ENCODE measurements at places on chromosomes 7 and 10. TPM values are rescaled to one million over a fixed set of nuclear protein-coding genes. Genes with fewer than 3 reads are reported as not detected.

Gene VPS37D
- 6.3 TPM for total RNA-seq

Gene ANKRD7
- 2.0 TPM for total RNA-seq

Gene SKIDA1
- total RNA-seq: 0.33 TPM

- DNase-seq: no peak
Measured at GRCh38 chr7:63925262-63925625, 73.4 kb upstream of the ZNF722 start.

DNA sequence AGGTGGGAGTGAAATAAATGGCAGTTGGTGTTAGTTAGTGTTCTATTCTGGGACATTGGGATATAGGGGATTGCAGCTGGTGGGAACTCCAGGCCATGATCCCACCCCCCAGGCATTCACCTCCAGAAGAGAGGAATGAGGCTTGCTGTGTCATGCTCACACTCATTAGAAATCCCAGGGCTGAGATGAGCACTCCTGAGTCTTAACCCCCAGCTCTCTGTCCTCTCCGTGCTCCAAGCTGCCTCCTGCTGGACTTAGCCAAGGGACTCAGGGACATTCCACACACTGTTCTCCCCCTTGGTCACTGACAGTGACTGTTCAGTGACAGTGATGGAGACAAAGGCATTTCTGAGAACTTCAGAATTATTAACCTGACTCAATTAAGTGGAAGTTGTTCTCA lies 21.5 kb downstream of the CYP26A1 start:
- DNase-seq: no peak

DNA sequence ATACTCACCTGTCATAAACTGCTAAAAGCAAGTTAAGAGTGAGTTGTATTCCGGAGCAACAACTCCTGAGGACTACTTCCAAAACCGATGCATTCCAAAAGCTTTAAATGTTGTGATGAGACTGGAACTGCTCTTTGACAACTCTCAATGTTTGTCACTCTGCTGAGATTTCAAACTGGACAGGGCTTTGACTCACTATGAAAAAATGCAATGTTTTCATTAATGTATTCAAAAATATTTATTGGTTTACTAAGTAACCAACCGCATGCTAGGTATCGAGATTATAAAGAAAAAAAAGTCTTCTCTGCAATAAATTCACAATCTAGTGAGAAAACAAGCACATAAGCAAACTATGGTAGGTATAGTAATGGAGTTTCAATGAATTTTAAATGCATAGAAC lies 107.9 kb upstream of the GNAI1 start:
- no peak for DNase-seq

DNA sequence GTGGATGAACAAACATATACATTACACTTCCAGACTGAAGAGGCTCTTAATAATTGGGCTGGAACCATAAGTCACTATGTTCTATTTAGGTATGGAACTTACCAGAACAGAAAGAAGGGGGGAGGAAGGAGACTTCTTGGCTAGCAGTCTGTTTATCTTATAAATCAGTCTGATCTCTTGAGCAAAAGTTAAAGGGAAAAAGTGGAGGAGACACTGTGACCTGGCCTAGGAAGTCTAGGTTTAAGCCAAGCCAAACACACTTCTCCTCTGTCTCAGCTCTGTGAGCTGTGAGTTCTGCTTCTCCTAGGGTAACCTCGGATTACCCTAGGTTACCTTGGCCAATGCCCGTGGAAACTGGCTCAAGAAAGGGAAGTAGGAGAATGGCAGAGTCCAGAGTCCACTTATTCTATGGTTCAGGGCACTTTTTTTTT lies 95.2 kb downstream of the PFKFB3 start:
- no peak for DNase-seq

GRCh38 chr10:48520184-48520506 lies 84.7 kb downstream of the ARHGAP22 start:
- no peak for DNase-seq

DNA sequence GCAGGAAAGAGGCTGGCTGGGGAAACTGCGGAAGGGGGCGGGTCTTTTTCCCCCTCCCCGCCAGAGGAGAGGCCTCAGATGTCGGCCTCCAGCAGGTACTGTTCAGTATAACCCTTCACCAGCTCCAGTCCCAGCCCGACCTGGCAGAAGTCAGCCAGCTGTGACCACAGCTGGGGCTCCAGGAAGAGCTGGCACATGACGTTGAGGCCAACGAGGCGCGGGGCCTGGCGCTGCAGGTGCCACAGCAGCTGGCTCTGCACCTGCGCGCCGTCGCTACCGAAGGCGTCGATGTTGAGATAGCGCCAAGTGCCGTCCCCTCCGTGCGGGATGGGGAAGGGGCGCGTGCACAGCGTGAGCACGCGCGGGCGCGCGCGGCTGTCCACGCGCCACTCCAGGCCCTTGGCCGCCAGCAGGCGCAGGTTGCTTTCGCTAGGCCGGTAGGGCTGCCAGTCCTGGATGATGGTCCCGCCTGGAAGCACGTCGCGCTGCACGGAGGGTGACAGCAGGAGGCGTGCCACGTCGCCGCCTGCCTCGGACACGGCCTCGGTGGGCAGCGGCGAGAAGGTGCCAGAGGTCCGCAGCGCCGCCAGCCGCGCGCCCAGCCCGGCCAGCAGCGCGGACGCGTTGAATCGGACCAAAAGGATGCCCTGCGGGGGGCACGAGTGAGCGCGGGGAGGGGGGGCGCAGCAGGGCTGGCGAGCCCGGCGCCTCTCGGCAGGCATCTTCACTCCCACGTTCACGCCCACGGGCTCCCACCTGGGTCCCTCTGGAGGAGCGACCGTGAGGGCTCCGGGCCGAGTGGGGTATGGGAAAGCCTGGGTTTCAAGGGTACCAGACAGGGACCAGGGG lies 6.9 kb upstream of the VGF start:
- DNase-seq: no peak

All from H4 (cell line).